ENCODE measurements at places on chromosomes 2 and 18. TPM values are rescaled to one million over a fixed set of nuclear protein-coding genes. Genes with fewer than 3 reads are reported as not detected.

- H3K4me3 ChIP-seq, result no peak overlapping the region
- H3K27ac ChIP-seq, result no peak overlapping the region
- no peaks in the 10 kb centered on the region for H3K36me3 ChIP-seq
Observed at GRCh38 chr2:8242739-8243138, 439.1 kb upstream of the ID2 start.

- DNase-seq, result no peak
- no peaks in the 10 kb centered on the region for H3K27me3 ChIP-seq
- no peaks in the 10 kb centered on the region for H3K36me3 ChIP-seq
- peaks cover 19% of the 10 kb centered on the region for H3K4me1 ChIP-seq
Observed at GRCh38 chr2:150134223-150134857, 353.1 kb downstream of the RND3 start.

The IL1B gene
- 1.2 TPM for polyA plus RNA-seq

GRCh38 chr2:6645004-6645403 lies 220.7 kb downstream of the CMPK2 start:
- H3K36me3 ChIP-seq, result no peaks in the 10 kb centered on the region
- no peak for DNase-seq
- H3K27ac ChIP-seq, result no peak overlapping the region
- H3K27me3 ChIP-seq, result no peaks in the 10 kb centered on the region
- H3K4me1 ChIP-seq, result peaks cover 3% of the 10 kb centered on the region
- H3K4me3 ChIP-seq, result no peak overlapping the region

- peak overlapping the region; percentile 82 for H3K27ac ChIP-seq
- peak; percentile 88 for DNase-seq
- no peaks in the 10 kb centered on the region for H3K36me3 ChIP-seq
- H3K4me3 ChIP-seq, result peak overlapping the region; percentile 36
Observed at GRCh38 chr2:216690853-216691741, 4.3 kb downstream of the IGFBP5 start.

GRCh38 chr2:72104821-72105588 lies 42.7 kb downstream of the CYP26B1 start:
- no peaks in the 10 kb centered on the region for H3K36me3 ChIP-seq
- H3K27ac ChIP-seq, result no peak overlapping the region
- DNase-seq, result no peak
- peaks cover 14% of the 10 kb centered on the region for H3K27me3 ChIP-seq

The ANKRD29 gene
- 8.9 TPM for polyA plus RNA-seq

DNA sequence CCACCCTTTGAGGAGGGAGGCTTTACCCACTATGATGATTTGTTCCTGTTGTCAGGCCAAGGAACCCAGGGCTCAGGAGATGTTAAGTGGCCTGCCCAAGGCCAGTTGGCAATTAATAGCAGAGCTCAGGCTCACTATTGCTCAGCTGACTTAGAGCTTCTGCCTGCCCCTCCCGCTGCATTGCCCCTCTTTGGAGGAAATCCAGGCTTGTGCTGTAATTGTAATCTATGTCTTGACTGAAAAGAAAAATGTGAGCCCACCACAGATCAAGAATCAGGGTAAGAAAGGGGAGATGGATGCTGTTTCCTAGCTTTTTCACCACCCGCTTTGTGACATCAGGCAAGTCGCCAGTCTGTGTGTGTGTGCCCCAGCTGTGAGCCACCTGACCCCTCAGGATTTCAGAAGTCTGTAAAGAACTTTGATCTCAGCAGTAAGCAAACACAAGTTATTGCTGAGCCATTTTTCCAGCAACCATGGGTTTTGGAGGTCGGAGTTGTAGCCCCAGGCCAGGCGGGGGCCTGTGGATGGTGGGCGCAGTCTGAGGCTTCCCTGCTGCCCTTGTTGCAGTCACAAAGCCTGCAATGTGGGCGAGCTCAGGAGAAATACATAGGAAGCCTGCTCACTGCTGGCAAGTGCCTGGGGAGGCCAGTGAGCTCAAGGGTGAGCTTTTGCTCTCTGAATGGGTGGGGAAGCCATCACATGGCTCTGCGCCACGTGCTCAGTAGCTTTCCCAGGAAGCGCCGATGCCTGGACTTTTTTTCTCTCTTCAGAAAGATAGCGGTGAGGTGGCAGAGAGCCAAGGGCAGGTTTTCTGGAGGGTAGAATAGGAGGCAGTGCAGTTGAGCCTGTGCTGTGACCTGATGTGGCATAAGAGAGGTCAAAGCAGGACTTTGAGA lies 6.1 kb downstream of the CABLES1 start:
- H3K36me3 ChIP-seq, result no peaks in the 10 kb centered on the region
- DNase-seq, result peak; percentile 88
- H3K27me3 ChIP-seq, result no peaks in the 10 kb centered on the region

The MC2R gene
- polyA plus RNA-seq, result not detected

GRCh38 chr2:88159481-88159880 lies 10.7 kb upstream of the THNSL2 start:
- H3K36me3 ChIP-seq, result no peaks in the 10 kb centered on the region
- H3K4me3 ChIP-seq, result no peak overlapping the region

DNA sequence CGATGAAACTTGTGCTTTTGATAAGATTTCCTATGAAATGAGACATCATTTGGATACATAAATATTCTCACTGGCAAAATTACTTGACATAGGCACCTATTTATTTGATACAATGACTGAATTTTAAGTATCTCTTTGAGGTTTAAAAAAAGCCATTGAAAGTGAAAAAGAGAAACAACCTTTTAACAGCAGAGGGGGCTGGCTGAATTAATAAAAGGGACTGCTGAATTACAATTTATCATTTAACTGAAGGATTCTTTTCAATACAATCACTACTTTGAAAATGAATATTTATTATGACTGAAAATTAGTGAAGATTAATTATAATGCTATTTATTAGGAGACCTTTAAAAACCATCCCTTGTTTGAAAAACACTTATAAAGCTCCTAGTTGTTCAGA lies 335.3 kb downstream of the DLGAP1 start:
- H3K4me3 ChIP-seq, result no peak overlapping the region
- DNase-seq, result no peak
- no peaks in the 10 kb centered on the region for H3K4me1 ChIP-seq
- H3K36me3 ChIP-seq, result no peaks in the 10 kb centered on the region

- H3K27ac ChIP-seq, result no peak overlapping the region
- H3K27me3 ChIP-seq, result no peaks in the 10 kb centered on the region
- H3K4me1 ChIP-seq, result no peaks in the 10 kb centered on the region
- no peak overlapping the region for H3K4me3 ChIP-seq
- DNase-seq, result no peak
Observed at GRCh38 chr18:1425679-1426078, 521.0 kb downstream of the ADCYAP1 start.

- DNase-seq, result no peak
- no peaks in the 10 kb centered on the region for H3K36me3 ChIP-seq
- no peak overlapping the region for H3K4me3 ChIP-seq
- peaks cover 7% of the 10 kb centered on the region for H3K4me1 ChIP-seq
- H3K27me3 ChIP-seq, result no peaks in the 10 kb centered on the region
Observed at GRCh38 chr2:190717306-190717705, 68.4 kb downstream of the NAB1 start.

GRCh38 chr18:79570266-79571201 lies 109.1 kb upstream of the CTDP1 start:
- no peaks in the 10 kb centered on the region for H3K27me3 ChIP-seq
- no peak for DNase-seq
- H3K4me1 ChIP-seq, result peaks cover 15% of the 10 kb centered on the region

The SERPINB11 gene
- not detected for polyA plus RNA-seq

DNA sequence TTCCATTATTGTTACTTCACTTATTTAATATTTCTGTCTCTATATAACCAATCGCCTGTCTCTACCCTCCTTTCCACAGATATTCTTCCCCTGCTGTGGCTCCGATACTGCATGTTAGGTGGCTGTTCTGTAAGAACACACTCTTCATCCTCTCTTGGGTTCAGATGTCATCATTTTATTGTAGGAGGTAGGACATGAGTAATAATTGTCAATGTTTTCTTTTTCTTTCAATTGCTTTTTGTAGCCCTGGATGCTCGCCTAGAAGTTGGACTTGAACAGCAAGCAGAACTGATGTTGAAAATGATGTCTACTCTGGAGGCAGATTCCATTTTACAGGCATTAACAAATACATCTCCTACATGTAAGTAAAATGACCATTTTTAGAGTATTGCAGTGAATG lies 128.6 kb downstream of the BIRC6 start:
- no peak overlapping the region for H3K4me3 ChIP-seq
- no peaks in the 10 kb centered on the region for H3K4me1 ChIP-seq
- no peak for DNase-seq
- H3K27me3 ChIP-seq, result no peaks in the 10 kb centered on the region
- H3K27ac ChIP-seq, result peak overlapping the region; percentile 2

DNA sequence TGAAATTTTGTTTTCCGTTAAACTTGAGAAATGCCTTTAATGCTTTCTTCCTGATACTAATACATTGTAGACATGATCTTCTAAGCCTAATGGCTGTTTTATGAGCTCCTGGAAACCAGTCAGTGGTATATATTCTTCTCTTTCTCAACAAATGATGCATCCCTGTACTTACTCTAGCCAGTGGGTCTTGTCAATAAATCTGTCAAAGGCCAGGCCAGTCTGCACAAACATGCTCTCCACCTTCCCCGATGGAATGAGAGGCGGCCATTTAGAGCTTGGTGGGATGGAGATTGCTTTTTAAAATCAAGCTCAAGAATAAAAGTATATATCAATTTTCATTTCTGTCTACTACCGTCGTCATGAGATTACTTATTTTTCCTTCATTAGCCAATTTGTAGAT lies 140.1 kb downstream of the LYPD6B start:
- H3K36me3 ChIP-seq, result no peaks in the 10 kb centered on the region
- no peak overlapping the region for H3K4me3 ChIP-seq
- DNase-seq, result no peak
- peaks cover 6% of the 10 kb centered on the region for H3K4me1 ChIP-seq

The IL37 gene
- polyA plus RNA-seq, result not detected

The SMIM21 gene
- not detected for polyA plus RNA-seq

The IDH1 gene
- 263 TPM for polyA plus RNA-seq

DNA sequence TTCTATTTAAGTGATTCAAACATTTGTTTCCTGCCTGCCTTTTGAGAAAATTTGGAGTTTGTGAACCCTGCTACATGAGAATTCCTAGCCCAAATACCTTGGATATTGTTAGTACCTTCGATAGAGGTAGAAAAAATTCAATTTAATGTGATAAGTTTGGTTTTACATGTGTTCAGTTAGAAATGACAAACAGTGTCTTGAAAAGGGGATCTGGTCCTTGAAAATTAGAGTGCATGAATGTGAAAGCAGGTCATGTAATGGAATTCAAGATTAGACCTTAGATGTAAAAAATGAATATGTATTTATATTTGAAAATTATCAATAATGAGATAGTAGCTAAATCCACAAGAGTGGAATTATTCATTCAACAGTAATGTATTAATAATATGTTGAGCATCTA lies 70.5 kb downstream of the PIK3C3 start:
- no peak for DNase-seq
- H3K4me3 ChIP-seq, result no peak overlapping the region
- no peaks in the 10 kb centered on the region for H3K27me3 ChIP-seq
- H3K4me1 ChIP-seq, result no peaks in the 10 kb centered on the region

DNA sequence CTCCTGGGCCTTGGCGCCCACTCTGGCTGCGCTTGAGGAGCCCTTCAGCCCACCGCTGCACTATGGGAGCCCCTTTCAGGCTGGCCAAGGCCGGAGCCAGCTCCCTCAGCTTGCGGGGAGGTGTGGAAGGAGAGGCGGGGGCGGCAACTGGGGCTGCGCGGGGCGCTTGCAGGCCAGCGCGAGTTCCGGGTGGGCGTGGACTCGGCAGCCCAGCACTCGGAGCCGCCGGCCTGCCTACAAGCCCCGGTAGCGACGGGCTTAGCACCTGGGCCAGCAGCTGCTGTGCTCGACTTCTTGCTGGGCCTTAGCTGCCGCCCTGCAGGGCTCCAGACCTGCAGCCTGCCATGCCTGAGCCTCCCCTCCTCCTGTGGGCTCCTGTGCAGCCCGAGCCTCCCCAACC lies 141.5 kb upstream of the SLC39A10 start:
- H3K27ac ChIP-seq, result no peak overlapping the region
- no peaks in the 10 kb centered on the region for H3K36me3 ChIP-seq
- no peaks in the 10 kb centered on the region for H3K27me3 ChIP-seq
- H3K4me1 ChIP-seq, result no peaks in the 10 kb centered on the region
- no peak overlapping the region for H3K4me3 ChIP-seq

The CCDC74B gene
- 5.3 TPM for polyA plus RNA-seq

GRCh38 chr2:241837197-241837965 lies 21.3 kb downstream of the PDCD1 start:
- DNase-seq, result no peak
- H3K27me3 ChIP-seq, result peaks cover 6% of the 10 kb centered on the region
- H3K4me3 ChIP-seq, result no peak overlapping the region
- no peaks in the 10 kb centered on the region for H3K36me3 ChIP-seq

DNA sequence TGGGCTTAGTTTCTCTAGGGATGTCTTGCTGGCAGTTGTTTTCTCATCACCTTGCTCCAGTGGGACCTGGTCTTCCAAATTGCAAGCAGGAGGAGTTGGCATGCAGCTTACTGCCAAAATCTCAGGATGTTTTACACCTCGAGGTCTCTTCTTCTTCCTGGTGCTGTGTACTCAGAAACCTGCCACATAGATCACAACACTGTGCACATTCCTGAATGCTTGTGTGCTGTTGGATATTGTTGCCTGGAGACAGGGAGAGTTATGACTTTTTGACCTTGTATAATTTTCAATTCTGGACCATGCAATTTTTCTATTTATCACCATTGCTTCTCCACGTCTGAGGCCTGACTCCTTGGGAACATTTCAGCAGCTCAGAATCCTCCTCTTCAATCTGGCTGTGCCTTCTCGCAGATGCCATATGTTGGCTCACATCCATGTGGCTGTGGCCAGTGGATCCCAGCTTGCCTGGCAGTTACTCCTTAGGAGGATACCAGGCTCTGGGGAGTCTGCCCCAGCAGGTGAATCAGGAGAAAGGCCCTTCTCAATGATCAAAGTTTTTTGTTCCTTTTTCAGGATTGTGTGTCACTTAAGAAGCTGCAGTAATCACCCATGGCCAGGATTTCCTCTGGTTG lies 489.3 kb downstream of the TSN start:
- H3K4me1 ChIP-seq, result no peaks in the 10 kb centered on the region
- H3K4me3 ChIP-seq, result no peak overlapping the region
- H3K27ac ChIP-seq, result no peak overlapping the region
- H3K27me3 ChIP-seq, result no peaks in the 10 kb centered on the region

The FOXI3 gene
- polyA plus RNA-seq, result not detected

DNA sequence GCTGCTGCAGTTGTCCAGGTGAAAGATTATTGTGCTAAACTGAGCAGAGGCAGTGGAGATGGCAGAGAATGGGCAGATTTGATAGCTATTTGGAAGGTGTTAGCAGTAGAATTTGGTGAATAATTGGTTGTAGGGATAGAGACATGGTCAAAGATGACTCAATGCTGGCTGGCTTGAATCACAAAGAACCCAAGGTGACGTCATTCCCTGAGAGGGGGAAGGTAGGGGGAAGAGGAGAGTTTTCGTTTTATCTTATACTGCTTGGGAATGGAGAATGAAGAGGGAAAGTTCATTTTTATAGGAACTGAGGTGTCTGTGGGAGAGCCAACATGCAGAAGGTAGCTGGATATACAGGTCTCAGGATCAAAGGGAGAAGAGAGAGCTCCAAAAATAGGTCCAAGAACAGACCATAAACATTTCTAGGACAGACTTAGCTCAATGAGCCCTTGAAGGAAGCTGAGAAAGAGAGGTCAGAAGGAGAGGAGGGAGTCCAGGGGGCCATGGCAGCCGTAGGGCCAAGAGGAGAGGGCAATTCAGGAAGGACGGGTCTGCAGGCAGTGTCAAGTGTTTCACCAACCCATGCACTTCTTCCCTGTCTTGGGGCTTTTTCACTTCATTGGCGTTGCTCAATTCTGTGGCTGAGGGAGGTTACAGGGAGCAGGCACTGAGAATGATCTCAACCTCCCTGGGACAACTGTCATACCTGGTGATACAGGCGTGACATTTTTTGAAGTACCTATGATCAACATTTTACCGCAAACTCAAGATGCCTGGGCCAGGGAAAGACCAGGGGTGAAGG lies 281.3 kb downstream of the TDRD15 start:
- H3K27ac ChIP-seq, result no peak overlapping the region
- no peaks in the 10 kb centered on the region for H3K4me1 ChIP-seq
- no peak overlapping the region for H3K4me3 ChIP-seq
- H3K27me3 ChIP-seq, result no peaks in the 10 kb centered on the region
- H3K36me3 ChIP-seq, result no peaks in the 10 kb centered on the region

The TM4SF20 gene
- 9.3 TPM for polyA plus RNA-seq
